ENCODE measurements at places on chromosomes 11 and 22. TPM values are rescaled to one million over a fixed set of nuclear protein-coding genes. Genes with fewer than 3 reads are reported as not detected.

- H3K36me3 ChIP-seq, result peaks cover 22% of the 10 kb centered on the region
- DNase-seq, result no peak
- H3K27me3 ChIP-seq, result no peaks in the 10 kb centered on the region
- peaks cover 36% of the 10 kb centered on the region for H3K4me1 ChIP-seq
Observed at GRCh38 chr22:40436505-40437431, 66.4 kb downstream of the SGSM3 start.

The PCSK7 gene
- 57.8 TPM for total RNA-seq

GRCh38 chr11:2142300-2142759 is 3.1 kb upstream of the IGF2 start:
- H3K4me3 ChIP-seq, result no peak overlapping the region
- peaks cover 80% of the 10 kb centered on the region for H3K27me3 ChIP-seq
- no peak for DNase-seq
- peaks cover 5% of the 10 kb centered on the region for H3K4me1 ChIP-seq

- no peak for DNase-seq
- no peaks in the 10 kb centered on the region for H3K27me3 ChIP-seq
- H3K4me1 ChIP-seq, result peaks cover 21% of the 10 kb centered on the region
- no peak overlapping the region for H3K4me3 ChIP-seq
- H3K27ac ChIP-seq, result no peak overlapping the region
Observed at GRCh38 chr11:16812274-16812673, 73.8 kb downstream of the C11orf58 start.

GRCh38 chr11:1854132-1854948 is 1.5 kb downstream of the LSP1 start:
- no peaks in the 10 kb centered on the region for H3K27me3 ChIP-seq
- H3K27ac ChIP-seq, result peak overlapping the region; percentile 77
- no peaks in the 10 kb centered on the region for H3K36me3 ChIP-seq
- peaks cover 18% of the 10 kb centered on the region for H3K4me1 ChIP-seq
- no peak for DNase-seq

- H3K4me3 ChIP-seq, result no peak overlapping the region
- DNase-seq, result no peak
- H3K27me3 ChIP-seq, result no peaks in the 10 kb centered on the region
- H3K4me1 ChIP-seq, result peaks cover 4% of the 10 kb centered on the region
Observed at GRCh38 chr11:11884351-11884750, 42.6 kb downstream of the USP47 start.

The KCNJ1 gene
- 0.23 TPM for total RNA-seq

GRCh38 chr22:42816336-42816735 is 40.7 kb downstream of the ARFGAP3 start:
- peaks cover 13% of the 10 kb centered on the region for H3K4me1 ChIP-seq
- H3K27ac ChIP-seq, result no peak overlapping the region
- H3K36me3 ChIP-seq, result peaks cover 59% of the 10 kb centered on the region
- no peaks in the 10 kb centered on the region for H3K27me3 ChIP-seq
- no peak for DNase-seq

DNA sequence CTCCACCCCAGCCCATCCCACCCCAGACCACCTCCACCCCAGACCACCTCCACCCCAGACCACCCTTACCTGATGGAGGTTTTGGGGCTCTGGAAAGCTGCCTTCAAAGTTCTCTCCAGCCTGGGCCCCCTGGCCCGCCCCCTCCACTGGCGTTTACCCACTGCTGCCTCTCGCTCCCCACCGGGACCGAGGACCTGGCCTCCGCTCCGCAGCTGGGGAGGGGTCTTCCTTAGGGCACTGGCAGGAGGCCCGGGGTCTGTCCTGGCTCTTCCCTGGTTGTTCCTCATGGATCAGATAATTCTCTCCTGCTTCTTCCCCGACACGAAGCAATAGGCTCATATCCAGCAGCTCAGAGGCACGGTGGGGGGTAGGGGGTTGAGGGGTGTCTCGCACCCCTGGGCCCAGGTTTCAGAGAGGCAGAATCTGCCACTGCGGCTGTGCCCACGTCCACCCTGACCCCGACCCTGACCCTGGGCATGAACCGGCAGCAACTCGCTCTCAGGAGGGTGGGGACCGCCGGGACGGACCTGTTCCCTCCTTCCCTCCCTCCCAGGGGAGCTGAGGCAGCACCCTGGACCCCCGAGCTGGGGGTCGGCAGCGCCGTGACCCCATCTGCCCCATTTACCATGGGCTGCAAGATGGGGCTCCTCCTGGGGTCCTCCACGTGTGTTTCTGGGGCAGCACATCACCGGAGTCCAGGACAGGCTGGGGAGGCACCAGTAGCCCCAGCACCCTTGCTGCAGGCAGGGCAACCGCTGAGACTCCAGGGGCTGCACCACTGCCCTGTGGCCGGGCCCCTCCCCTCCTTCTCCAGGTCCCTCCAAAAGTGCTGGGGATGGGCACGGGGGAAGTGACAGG is 12.9 kb downstream of the KRTAP5-5 start:
- no peaks in the 10 kb centered on the region for H3K4me1 ChIP-seq
- DNase-seq, result no peak
- no peaks in the 10 kb centered on the region for H3K27me3 ChIP-seq

DNA sequence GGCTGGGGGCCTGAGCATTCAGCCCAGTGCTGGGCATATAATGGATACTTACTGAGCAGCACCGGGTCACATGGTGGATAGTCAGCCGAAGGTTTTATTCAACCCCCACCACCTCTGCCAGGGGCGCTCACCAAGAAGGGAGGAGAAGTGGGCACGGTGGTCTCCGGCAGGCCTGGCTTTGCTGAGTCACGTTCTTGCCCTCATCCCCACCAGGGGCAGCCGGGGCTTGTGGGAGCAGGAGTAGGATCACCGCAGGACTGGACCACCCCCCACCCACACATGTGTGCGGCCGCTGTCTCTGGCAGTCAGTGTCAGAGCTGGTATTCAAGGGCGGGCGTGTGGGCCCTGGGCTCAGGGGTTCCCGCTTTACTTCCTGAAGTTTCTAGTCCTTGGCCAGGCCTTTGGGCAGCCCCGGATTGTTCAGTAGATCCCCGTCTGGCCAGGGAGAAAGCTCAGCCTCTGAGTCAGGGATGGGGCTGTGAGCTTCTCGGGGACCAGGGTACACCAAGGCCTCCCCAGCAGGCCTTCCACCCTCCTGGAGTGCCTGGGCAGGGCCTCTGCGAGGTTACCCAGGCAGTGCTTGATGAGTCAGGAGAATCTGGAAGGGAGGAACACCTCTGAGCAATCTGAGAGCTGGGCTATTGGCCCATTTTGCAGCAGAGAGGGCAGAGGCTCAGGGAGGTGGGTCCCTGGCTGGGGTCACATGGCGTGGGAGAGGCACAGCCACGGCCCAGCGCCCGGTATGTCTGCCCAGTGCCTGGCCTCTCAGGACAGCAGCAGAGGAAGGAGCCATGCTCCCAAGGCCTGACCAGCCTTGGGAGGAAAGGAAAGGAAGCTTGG is 60.6 kb downstream of the RTL6 start:
- no peak overlapping the region for H3K27ac ChIP-seq
- no peak overlapping the region for H3K4me3 ChIP-seq
- H3K4me1 ChIP-seq, result no peaks in the 10 kb centered on the region

GRCh38 chr11:134021326-134021725 is 47.5 kb upstream of the JAM3 start:
- no peak overlapping the region for H3K4me3 ChIP-seq
- no peaks in the 10 kb centered on the region for H3K4me1 ChIP-seq
- DNase-seq, result no peak
- no peak overlapping the region for H3K27ac ChIP-seq

All from upper lobe of right lung (tissue), 1 donor.